ENCODE measurements at places on chromosomes 2 and 18.
A peak's percentile ranks its signal among the peaks of the same experiment; 100 is the strongest.

DNA sequence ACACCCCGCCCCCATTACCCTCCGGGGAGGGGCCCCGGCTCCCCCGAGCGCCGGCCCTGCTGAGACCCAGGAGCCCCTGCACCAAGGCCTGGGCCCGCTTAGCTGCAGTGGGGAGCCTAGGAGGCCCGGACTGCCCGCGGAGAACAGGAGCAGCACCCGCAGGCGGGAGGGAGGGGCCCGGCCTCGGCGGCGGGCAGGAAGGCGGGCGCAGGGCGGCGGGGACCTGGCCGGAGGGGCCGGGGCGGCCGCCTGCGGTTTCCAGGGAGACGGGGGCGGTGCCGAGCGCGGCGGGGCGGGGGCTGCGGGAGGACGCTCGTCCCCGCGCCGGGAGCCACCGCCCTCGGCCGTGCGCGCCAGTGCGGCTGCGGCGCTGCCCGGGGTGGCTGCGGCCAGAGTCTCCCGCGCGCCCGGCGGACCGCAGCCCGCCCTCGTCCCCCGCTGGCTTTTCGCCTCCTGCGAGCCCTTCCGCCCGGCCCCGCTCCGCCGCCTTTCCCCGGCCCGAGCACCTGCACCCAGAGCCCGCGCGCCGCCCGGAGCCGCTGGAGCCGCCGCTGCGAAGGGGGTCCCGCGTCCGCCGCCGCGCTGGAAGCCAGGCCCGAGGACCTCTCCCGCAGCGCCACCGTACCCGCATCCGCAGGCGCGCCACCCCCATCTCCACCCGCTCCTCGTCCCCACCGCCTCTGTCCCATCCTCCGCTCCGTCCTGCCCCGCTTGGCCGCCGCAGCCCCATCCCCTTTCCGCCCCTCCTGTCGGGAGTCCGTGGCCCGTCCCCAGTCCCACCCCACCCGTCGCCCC, 17.2 kb downstream of the GPC1 start:
- peak; percentile 39 for DNase-seq

DNA sequence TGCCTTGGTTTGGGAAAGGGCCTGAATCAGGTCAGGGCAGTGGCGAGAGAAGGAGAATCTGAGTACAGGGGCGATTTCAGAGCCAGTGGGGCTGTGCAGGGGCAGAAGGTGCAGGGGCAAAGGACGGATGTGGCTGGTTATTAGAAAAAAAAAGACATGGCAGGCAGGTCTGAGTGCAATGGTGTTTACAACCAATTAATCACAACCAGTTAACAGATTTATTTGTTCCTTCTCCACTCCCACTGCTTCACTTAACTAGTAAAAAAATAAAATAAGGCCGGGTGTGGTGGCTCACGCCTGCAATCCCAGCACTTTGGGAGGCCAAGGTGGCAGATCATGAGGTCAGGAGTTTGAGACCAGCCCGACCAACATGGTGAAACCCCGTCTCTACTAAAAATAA, 5.5 kb downstream of the TNFRSF11A start:
- DNase-seq = no peak

GRCh38 chr2:239679755-239680154, 278.9 kb upstream of the HDAC4 start:
- DNase-seq = no peak

DNA sequence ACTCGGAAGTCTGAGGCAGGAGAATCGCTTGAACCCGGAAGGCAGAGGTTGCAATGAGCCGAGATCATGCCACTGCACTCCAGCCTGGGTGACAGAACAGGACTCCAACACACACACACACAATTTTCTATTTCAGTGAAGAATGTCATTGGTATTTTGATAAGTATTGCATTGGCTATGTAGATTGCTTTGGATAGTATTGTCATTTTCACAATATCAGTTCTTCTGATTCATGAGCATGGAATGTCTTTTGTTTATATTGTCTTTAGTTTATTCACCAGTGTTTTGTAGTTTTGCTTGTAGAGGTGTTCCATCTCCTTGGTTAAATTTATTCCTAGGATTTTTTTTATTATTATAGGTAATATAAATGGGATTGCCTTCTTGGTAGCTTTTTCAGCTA, 693.4 kb upstream of the SYT4 start:
- DNase-seq = peak; percentile 1

GRCh38 chr2:65403529-65403915, 28.9 kb downstream of the SPRED2 start:
- DNase-seq = no peak

GRCh38 chr2:203200866-203201265, 38.0 kb upstream of the CYP20A1 start:
- no peak for DNase-seq

DNA sequence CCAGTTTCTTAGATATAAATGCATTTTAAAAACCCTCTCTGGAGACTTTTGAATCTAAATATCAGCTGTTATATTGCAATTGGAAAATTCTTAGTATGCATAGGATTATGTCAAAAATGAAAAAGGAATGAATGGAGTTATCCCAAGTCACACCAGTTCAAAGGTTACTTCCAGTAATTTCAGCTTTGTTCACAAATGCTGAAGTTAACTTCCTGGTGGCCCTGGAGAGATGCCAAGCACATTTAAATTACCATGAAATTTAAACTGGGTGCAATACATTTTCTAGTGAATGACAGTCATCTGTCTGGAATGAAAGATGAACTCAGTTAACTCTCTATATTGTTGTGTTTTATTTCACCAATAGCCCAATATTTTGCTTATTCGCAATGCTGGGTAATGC, 753.9 kb downstream of the SUCLG1 start:
- DNase-seq = no peak

GRCh38 chr2:233996461-233996860, 54.0 kb upstream of the SPP2 start:
- no peak for DNase-seq
